ENCODE measurements at places on chromosomes 1 and 21. TPM values are rescaled to one million over a fixed set of nuclear protein-coding genes. Genes with fewer than 3 reads are reported as not detected.

DNA sequence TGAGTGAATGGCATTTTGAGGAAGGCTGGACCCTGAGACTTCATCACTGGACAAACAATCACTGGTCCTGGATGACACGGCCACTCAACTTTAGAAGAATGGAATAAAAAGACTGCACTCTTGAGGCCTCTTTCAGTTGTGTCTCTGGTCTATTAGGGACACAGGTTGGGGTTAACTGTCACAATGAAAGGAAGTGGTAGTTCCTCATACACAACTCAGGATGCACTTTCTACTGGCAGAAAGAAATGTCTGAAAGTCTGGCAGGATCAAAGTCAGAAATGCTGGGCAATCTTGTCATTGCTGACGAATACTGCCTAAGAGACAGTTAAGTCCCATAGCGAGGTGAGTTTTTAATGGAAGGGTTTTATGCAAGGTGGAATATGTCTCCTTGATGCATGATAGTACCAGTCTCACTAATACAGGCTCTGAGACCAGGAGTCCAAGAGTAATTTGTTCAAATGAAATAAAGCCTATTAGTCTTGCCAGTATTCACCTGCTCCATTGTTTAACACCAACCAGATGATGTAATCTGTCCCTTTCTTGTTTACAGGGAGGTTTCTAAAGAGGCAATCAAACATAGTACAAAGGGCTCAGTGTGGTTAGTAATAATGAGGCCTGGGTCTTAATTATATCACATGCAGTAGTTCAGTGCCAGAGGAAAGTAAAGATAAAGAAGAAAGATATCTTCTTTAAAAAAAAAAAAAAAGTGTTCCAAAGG is 11.2 kb upstream of the RRP15 start:
- H3K4me1 ChIP-seq = no peaks in the 10 kb centered on the region
- H3K4me3 ChIP-seq = no peak overlapping the region
- DNase-seq = no peak

GRCh38 chr21:36852864-36853263 is 113.6 kb downstream of the HLCS start:
- no peak overlapping the region for H3K27ac ChIP-seq
- DNase-seq = no peak
- H3K4me3 ChIP-seq = no peak overlapping the region
- peaks cover 7% of the 10 kb centered on the region for H3K4me1 ChIP-seq

DNA sequence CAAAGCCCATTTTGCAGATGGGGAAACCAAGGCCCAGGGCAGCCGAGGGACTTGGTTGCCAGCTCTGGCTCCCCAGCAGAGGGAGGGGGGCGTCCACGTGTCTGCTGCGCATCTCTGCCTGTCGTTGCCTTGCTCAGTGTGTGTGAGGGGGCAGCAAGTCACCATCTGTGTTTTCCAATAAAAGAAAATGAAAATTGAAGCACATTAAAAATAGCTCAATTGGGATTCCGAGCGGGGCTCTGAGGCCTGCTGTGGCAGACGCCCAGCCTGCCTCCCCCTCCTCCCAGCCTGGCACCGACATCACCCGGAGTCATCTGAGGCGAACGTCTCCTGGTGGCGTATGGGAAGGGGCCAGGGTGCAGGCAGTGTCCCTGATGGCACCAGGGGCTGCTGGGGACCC is 51.2 kb downstream of the EPHB2 start:
- DNase-seq = no peak
- H3K36me3 ChIP-seq = no peaks in the 10 kb centered on the region
- H3K4me1 ChIP-seq = no peaks in the 10 kb centered on the region
- no peak overlapping the region for H3K4me3 ChIP-seq
- no peak overlapping the region for H3K27ac ChIP-seq

ALX3 gene
- not detected for total RNA-seq

PDE9A gene
- 9.7 TPM for total RNA-seq

ZNF684 gene
- 3.2 TPM for total RNA-seq

All from Caco-2 (cell line).